Posterior cingulate gyrus (tissue), 11 donors: ENCODE measurements at places on chromosomes 2 and 18.

- no peak for DNase-seq
These were observed 228.3 kb downstream of the DYSF start for GRCh38 chr2:71681626-71682025.

GRCh38 chr2:430291-431040 is 142.6 kb upstream of the ALKAL2 start:
- DNase-seq, result no peak

DNA sequence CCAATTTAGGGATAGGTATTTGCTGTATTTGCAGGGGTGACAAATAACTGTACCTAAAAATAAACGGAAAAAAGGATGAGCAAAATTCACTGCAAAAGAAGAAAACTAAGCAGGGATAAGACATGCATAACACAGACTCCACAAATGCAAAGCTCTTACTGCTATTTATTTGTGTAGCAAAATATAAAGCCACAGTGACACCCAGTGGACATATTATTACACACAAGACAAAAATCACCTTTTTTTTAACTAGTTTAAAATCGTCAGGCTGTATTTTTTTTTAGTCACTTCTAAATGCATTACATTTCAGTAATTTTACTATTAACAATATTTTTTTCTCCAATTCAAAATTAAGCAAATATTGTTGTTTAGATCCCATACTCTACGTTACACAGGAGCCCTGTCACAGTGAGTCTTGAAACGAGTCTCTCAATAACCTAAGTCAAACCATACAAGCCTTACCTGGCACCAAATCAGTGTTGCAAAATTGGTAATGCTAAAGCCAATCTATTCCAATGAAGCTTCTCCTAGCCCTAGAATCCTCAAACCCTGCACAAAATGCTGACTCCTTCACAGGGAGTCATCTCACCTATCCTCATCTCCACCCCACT is 23.7 kb downstream of the METTL4 start:
- no peak for DNase-seq

DNA sequence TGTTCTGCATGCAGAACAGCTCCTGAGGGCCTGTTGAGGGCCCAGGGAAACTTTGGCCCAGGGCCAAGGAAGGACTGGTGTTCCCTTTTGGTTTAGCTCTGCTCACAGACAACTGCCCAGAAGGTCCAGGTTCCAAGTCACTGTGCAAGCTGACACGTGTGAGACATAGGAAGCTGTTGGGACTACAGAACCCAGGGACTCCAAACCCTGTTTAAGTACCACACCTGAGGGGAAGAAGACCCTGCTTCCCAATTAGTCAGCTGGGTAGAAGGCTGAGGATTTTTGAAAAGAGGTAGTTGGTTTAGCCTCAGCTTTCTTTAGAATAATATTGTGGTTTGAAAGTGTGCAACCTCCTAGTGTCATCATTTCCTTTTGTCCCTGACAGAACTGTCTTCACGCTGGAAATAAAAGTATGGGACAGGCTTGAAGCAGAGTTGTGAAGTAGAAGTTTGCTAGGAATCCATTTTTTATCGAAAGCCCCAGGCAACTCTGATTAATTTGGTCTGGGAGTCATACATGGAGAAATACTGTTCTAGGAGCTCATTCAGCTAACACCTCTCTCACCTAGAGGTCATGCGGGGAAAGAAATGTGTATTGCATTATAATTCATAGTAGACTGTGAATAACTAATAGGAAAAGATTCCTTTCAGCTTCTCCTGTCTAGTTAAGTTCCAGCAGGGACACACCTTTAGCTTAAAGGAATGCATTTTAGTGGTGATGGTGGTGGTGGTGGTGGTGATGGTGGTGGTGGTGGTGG is 19.9 kb upstream of the IL1RL1 start:
- DNase-seq, result no peak

GRCh38 chr2:239220341-239220740 is 180.5 kb downstream of the HDAC4 start:
- no peak for DNase-seq

GRCh38 chr2:232874677-232875223 is 4.7 kb downstream of the SNORC start:
- DNase-seq, result peak; percentile 59

DNA sequence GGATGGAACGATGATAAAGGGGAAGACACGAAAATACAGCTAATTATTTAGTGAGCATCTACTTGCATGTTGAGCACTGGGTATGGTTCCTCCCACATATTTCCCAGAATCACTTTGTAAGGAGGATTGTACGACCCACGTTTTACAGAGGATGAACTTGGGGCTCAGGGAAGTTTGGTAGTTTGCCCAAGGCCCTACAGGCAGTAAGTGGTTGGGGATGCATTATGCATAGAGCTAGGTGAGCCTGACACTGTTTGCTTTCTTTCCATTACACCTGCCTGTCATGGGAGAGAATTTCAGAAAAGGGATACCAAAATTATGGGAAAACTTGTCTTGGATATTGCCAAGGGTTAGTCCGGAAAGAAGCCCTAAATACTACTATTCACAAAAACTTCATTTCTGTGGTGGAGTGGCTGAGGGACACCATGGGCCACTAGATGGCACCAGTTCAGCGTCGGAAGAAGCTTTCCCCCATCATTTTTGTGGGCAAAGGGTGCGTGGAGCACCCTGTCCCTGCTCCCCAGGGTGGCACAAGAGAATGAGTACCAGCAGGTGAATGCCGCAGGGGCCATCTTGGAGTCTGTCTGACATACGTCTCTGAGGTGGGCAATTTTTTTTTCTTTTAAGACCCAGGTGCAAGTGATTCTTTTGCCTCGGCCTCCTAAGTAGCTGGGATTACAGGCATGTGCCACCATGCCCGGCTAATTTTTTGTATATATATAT is 23.5 kb upstream of the C18orf32 start:
- DNase-seq, result peak; percentile 38

DNA sequence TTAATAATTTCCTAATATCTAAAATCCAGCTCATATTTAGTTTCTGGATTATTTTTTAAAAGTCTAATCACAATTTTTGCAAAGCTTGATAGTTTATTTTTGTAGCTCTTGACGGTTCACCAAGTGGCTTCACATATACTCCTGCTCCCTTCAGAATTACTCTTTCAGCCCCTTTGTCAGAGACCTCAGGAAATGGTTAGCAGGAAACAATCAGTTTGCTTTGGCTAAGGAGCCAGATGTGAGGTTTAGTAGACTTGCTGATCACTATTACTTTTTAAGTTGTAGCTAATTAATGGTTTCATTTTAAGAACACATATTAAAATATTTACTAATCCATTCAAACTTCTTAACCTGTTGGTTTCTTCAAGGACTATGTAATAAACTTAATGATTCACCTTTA is 2.3 kb downstream of the RBBP8 start:
- DNase-seq, result no peak

DNA sequence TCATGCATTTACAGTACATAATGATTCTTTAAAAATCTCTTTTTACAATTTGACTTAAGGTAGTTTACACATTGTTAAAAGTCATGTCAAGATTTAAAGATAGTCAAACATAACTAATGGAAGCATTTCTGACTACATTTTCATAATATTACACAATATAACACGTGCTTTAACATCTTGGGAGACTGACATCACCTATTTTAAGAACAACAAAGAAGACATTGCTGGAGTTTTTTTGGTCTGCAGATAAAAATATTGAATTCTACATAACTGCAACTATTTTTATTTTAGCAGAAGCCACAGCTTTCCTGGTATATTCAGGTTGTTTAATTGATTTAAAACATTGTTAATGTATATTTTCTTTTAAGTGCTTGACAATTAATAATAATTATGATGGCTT is 65.7 kb downstream of the UBR3 start:
- DNase-seq, result no peak

- DNase-seq, result no peak
These were observed 27.2 kb downstream of the IL1R2 start for GRCh38 chr2:102018823-102019445.

- no peak for DNase-seq
These were observed 535.8 kb downstream of the GALR1 start for GRCh38 chr18:77785415-77785975.

- DNase-seq, result no peak
These were observed 101.8 kb downstream of the TRIB2 start for GRCh38 chr2:12818416-12819102.

DNA sequence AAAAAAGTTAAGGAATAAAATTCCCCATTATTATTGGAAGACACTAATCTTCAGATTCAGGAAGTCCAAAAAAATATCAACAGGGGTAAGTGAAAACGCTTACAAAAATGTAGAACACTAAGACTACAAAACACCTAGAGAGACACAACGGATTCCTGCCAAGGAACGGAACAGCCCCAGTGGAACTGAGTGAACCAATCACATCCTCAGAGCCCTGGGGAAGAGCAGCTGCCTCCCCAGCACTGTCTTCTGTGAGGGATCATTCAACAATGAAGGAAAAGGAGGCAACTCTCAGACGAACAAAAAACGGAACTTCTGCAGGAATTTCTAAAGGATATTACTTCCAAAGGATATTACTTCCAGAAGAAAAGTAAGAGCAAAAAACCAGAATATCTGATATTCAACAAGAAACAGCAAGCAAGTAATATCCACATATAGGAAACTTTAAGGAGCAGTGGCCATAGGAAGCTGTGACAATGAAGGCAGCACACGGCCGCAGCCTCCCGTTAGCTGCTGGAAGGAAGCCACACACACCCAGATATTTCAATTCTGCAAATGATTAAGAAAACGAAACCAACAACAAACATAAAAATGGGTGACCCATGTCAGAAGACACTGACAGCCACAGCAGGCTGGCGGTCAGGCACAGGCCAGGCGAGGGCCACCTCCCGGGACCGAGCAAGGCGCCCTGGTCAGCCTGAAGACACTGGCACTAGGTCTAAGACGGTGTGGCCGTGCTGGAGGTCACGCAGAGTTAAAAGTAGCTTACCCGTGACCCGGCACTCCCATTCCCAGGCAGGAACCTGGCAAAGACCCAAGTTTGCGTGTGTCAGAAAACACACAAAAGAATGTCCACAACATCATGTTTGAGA is 81.8 kb downstream of the HDAC4 start:
- peak; percentile 78 for DNase-seq

GRCh38 chr2:57990118-57990725 is 56.4 kb upstream of the VRK2 start:
- DNase-seq, result no peak

DNA sequence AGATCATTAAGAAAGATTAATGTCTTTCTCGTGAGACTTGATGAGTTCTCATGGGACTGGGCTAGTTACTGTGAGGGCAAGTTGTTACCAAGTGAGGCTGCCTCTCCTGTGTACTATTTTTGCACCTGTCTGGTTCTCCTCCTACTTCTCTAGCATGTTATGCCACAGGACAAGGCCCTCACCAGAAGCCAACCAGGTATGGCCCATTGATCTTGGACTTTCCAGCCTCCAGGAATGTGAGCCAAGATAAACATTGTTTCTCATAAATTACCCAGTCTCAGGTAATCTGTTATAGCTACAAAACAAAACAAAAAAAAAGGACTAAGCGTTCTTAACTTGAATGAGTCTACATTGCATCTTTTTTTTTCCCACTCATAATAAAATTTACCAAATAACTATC is 184.1 kb downstream of the CDH7 start:
- DNase-seq, result no peak

- DNase-seq, result no peak
These were observed 27.4 kb upstream of the MRO start for GRCh38 chr18:50847192-50847591.

DNA sequence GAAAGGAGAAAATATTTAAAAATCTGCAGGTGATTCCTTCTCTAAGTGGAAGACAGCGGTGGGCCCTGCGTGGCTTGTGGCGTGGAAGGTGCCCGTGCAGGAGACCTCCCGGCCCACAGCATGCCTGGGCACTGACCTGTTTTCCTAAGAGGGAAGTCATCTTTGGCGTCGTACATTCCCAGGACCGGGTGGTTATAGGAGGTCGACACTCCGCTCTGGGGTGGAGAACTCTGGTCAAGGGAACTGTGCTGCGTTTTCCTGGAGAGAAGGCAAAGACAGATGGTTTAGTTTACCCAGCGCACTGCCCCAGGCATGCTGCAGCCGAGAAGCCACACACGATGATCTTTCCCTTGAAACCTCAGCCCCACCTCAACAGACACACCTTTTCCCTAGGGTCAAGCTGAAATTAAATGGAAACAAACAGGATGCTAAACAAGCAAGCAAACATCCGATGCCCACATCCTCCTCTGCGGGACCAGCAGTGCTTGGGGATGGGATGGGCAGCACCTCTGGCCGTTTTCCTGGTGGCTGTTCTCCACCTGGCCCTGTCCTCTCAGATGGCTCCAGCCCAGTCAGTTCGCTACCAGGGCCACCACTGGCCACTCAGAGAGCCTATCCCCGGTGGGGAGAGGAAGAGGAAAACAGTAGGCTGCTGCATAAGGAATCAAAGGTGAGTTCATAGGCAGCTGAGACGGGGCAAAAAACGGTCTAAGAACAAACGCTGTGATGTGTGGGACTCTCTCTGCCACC is 244.1 kb downstream of the HDAC4 start:
- no peak for DNase-seq

GRCh38 chr2:74414881-74415761 is 6.3 kb downstream of the C2orf81 start:
- DNase-seq, result peak; percentile 64

DNA sequence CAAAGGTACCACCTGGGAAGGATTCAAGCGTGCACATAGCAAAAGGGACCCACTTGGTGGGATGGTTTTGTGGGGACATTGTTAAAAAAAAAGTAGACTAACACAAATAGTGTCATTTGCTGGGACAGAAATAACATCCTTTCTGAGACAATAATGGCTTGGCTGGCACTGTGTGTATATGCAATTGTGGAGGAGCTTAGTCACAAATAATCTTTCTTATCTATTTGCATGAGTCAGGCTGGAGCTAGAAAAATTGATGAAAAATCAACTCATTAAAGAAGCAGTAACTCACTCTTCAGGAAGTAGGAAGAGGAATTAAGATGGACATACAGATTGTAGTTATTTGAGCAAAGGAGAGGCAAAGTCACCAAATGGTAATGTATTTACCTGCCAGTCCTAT is 29.5 kb upstream of the ITGB6 start:
- no peak for DNase-seq

DNA sequence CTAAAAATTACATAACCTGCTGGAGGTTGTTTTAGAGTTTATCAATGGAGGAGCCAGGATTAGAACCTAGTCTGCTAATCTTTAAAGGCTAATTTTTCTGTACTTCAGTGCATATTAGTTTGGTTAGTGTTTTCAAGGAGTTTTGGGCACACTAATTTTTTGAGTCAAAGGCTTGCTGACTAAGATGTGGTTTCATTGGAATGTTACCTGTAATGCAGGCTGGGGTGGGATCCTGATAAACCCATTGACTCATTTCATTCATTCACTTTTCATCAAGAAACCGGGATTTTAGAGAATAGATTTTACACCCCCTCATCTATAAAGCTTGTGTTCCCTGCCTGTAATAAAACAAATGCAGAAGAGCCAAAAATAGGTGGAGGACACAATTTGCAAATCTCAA is 91.9 kb upstream of the IL1R2 start:
- DNase-seq, result no peak

DNA sequence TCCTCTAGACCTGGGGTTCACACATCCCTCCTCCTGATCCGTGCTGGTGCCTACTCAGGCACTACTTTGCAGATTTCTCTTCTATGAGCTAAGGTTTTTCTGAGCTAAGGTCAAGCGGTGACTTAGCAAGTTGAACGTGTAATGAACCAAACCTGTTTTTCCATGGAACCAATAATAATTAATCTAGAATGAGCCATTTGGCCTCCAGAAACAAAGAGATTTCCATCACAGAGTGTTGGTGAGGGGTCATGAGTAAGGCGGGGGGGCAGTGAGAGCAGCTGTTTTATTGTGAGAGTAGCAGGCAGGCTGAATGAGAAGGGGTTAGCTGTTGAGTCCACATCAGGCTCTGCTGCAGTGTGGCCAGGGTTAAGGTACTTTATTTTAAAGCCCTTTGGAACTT is 112.0 kb upstream of the FOSL2 start:
- DNase-seq, result no peak

GRCh38 chr2:241842620-241843211 is 16.0 kb downstream of the PDCD1 start:
- peak; percentile 77 for DNase-seq
